Stimulated activated CD4-positive, alpha-beta T cell treated with anti-CD3 and anti-CD28 coated beads, TNF-alpha, amount 100 ng/mL, for 48 hours (primary cell): ENCODE measurements at places on chromosomes 12 and 14.

DNA sequence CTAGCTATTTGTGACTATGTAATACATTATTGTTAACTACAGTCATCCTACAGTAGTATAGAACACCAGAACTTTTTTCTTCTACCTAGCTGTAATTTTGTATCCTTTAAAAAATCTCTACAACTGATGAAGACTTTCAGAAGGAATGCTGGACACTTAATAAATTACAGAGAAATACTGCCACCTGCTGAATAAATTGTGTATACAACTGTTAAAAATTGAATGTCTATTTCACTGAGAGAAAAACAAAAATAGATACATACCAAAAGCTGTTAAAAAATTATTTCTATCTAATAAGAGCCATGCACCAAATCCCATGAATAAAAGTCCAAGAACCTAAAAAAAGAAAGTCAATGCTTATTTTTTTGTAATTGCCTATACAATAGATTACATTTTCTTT is 6.6 kb downstream of the TSPAN19 start:
- DNase-seq, result no peak

DNA sequence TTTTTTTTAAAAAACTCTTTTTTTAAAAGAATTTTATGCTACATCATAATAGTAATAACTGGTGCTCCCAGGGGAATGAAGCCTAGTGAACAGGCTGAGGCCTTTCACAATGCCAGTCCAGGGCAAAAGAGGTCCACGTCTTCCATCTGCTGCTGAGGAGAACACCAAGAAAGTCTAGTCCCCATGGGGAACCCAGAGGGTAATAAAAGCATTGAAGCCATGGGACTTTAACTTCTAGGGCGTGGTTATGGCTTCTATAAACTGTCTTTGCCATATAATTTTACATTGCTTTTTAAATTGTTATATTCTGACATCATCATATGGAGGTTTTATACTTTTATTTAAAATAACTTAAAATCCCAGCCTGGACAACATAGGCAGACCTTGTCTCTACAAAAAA is 64.3 kb downstream of the SLC16A7 start:
- DNase-seq, result no peak

- peak; percentile 86 for DNase-seq
Observed at GRCh38 chr12:118376089-118377020, at the start of gene SUDS3. Gene SUDS3, plus strand, starts transcription at chr12:118376555. Its CDS starts 137 bp downstream, at chr12:118376692.

- no peak for DNase-seq
Observed at GRCh38 chr12:117100251-117100650, 1.0 kb upstream of the TESC start.

- no peak for DNase-seq
Observed at GRCh38 chr14:94598816-94599655, 13.2 kb upstream of the SERPINA3 start.

GRCh38 chr14:92568621-92569479 is 55.3 kb downstream of the RIN3 start:
- no peak for DNase-seq

DNA sequence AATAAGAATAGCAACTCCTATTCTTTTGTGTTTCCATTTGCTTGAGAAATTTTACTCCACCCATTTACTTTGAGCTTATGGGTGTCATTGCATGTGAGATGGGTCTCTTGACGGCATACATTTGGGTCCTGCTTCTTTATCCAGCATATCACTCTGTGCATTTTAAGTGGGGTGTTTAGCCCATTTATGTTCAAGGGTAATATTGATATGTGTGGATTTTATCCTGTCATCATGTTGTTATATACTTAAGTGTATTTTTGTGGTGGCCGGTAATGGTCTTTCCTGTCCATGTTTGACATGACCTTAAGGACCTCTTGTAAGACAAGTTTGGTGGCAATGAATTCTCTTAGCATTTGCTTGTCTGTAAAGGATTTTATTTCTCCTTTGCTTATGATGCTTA is 100.1 kb downstream of the ATP23 start:
- DNase-seq, result no peak

DNA sequence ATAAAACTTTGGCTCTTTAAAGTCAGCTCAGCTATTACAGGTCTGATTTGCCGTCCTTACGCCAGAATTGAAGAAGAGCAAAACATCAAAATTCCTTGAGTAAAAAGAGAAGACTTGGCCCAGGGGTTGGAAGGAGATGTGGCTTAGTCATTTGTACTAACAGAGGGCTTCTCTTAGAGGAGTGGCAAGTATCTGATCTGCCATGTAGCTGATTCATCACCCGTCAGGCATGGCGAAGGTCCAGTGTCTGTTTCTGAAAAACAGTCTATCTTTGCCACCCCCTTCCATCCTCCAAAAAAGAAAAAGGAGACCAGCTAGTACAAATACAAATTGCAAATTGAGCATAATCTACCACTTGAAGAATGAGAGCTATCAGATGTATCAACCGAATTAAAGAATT is 91.9 kb downstream of the RAD52 start:
- no peak for DNase-seq

DNA sequence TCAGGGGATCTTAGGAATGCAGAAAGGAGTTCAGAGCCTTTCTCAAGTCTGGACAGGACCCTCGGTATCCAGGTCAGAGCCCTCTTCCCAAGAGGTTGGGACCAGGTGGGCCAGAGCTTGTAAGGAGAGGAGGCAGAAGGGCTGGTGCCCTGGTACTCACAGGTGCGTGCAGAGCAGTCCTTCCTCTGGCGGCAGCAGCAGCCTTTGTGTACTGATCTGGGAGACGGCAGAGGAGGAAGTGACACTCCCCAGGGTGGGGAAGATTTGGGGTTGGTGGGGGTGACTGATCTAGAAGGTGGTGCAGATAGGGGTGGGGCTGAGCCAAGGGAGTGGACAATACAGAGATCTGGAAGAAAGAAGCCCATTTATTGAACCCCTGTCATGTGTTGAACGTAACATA is at the start of gene ITGB7:
ITGB7 (minus strand) TSS at position 210 of the 400 bp plus-strand sequence. CDS start 6,808 bp downstream, outside the sequence.
- no peak for DNase-seq

DNA sequence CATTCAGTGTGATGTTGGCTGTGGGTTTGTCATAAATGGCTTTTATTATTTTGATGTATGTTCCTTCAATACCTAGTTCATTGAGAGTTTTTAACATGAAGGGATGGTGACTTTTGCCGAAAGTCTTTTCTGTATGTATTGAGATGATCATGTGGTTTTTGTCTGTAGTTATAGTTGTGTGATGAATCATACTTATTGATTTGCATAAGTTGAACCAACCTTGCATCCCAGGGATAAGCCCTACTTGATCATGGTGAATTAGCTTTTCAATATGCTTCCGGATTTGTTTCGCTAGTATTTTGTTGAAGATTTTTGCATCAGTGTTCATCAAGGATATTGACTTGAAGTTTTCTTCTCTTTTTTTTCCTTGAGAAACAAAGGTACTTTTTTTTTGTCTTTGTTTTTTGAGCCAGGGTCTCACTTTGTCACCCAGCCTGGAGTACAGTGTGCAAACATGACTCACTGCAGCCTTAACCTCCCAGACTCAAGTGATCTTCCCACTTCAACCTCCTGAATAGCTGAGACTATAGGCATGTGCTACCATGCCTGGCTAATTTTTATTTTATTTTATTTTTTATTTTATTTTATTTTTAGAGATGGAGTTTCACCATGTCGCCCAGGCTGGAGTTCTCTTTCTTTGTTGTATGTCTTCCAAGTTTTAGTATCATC is 121.3 kb downstream of the FUT8 start:
- no peak for DNase-seq

GRCh38 chr14:67517083-67517482 is 16.0 kb upstream of the PLEKHH1 start:
- no peak for DNase-seq

DNA sequence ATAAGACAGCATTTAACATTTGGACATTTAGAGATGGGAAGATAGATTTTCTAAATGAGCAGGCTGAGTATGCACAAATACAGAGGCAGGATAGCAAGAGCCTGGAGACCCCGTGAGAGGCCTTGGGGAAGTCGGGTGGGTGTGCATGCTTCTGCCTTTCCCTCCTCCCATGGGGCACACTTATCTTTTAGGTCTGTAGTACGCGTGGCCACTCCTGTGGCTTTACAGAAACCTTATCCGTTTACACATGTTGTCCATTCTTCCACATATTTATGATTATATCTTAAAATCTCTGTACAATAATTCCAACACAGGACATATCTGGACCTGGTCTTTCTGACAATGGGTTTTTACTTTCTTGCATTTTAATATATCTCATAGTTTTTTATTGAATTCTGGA is 33.6 kb downstream of the GYS2 start:
- no peak for DNase-seq

DNA sequence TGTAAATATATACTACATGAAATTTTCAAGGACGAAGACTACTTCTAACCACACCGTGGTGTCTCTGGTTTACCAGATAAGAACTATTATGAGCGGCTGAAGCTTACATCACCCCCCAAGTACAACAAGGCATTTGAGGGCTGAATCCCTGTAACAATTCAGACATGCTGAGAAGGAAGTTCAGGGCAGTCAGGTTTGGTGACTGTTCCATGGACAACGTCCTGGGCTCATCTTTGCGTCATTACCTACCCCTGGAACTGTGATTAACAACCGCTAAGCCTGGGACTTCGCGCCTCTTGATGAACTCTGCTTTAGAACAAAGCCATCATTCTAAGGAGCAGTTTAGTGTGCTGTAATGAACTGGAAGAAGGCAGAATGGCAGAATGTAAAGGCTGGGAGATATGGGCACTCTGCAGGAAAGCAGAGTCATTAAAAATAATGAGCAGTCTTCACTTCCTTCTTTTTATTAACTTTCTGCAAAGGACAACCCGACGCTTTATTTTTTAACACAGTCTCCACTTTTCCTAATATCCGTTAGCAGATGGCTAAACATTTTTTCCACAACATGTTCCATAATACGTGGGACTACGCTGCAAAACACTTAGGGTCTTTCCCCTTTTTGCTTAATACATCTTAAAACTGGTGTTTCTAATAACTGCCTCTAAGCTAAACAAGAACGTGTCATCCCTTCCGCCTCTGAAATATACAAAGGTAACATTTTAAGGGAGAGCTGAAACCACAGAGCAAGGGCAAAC is 263.2 kb downstream of the ADAMTS20 start:
- no peak for DNase-seq

GRCh38 chr14:93033983-93034670 is 81.6 kb downstream of the ITPK1 start:
- no peak for DNase-seq

DNA sequence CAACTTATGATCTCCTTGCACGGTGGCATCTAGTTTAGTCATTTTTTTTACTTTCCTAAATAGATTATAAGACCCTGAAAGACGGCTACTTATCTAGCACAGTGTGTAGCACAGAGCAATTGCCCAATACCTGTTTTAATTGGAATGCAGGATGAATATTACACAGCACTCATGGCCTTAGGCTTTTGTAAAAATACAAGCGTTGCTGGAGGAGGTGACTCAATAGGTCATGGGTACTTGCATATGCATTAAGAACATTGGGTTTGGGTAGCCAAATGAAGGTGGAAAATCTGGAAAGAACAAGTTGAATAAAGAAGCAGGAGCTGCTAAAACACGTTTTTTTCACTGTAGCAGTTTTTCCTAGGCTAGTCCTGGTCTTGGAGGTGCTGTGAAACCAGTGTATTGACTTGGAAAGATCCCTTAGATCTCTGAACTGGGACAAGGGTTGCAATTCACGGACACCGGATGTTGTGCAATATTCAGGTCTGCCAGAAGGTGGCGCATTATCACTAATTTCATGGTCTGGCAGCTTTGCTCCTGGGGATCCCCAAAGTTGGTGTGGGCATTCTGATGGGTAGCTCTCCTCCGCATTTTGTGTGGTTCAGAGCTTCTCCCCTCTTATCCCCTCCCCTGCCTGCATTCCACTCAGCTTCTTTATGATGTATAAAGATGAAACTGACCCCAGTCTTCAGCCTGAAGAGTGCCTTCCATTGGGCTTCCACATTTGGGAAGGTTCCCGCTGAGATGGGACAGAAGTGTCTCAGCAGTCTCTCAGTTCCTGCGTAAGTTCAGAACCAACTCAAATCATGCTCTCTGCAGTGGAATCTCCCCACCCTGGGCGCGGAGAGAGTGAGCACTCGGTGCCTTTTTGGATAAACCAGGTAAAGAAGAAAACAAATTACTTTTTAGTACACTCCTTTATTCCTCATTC is 278.3 kb downstream of the NRXN3 start:
- peak; percentile 18 for DNase-seq

- DNase-seq, result no peak
Observed at GRCh38 chr12:19630536-19630935, 191.2 kb downstream of the AEBP2 start.

DNA sequence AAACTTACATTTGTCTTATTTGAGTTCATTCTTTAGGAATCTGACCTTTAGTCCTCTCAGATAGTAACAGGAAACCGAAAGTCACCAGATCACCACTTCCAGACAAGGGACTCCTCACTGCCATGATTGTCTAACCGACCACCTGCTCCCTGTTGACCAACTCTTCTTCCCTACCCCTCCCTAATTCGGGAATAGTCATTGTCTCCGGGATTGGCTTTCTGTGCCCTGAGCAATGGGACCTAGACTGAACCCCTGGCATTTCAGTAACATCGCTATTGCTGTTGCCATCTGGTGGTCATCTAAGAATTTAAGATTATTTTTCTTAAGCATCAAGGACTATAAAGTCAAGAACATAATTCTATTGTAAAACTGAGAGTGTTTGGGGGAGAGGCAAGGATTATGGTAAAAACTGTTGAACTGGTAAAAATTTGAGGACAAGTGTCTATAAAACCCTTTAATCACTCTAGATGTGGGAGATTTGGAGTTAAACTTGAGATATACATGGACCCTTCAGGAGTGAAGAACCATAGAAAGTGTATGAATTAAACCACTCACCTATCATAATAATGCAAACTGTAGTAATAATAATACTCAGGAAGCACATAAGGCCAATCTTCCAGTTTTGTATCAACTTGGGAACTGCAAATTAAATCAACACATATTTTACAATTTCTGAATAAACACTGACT is 6.3 kb downstream of the CLEC2A start:
- DNase-seq, result no peak

DNA sequence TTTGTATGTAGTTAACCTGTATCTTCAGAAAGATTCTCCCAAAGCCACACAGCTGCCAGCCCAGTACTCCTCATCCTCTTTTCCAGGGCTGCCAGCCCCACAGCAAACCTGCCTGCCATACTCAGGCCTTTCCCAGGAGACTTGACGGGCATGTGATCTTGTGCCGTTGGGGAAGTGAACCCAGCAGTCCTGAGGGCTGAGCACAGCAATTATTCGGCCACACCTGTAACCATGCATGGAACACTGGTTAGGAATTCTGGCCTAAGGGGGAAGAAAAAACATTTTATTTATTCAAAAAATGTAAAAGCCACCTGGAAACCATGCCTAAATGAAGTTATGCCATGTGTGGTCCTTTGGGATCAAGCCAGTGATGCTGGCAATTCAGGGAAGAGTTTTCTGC is 145.3 kb downstream of the GRIN2B start:
- DNase-seq, result no peak

GRCh38 chr12:84793558-84794367 is 118.8 kb downstream of the SLC6A15 start:
- no peak for DNase-seq

DNA sequence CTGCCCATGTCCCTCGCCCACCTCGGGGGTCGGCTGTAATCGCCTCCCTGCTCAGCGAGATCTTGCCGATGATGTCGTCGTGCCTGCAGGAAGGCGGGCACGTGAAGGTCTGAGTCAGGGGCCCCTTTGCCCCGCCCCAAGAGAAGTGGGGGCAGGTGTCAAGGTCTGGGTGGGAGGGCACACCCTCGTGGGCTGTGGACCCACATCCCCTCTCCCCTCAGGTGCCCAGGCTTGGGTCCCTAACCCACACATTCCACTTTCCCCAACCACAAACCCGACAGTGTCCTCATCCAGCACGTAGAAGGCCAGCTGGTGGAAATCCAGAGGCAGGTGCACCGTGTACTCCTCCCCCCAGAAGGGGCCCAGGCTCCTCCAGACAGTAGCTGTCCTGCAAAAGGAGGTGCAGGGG is 7.8 kb downstream of the RASAL1 start:
- no peak for DNase-seq
